Nucleus accumbens (tissue), 56 donors: ENCODE measurements at places on chromosomes 7 and 10.
A peak's percentile ranks its signal among the peaks of the same experiment; 100 is the strongest.

GRCh38 chr7:93944673-93945072 lies 23.1 kb downstream of the GNG11 start:
- no peak for DNase-seq

DNA sequence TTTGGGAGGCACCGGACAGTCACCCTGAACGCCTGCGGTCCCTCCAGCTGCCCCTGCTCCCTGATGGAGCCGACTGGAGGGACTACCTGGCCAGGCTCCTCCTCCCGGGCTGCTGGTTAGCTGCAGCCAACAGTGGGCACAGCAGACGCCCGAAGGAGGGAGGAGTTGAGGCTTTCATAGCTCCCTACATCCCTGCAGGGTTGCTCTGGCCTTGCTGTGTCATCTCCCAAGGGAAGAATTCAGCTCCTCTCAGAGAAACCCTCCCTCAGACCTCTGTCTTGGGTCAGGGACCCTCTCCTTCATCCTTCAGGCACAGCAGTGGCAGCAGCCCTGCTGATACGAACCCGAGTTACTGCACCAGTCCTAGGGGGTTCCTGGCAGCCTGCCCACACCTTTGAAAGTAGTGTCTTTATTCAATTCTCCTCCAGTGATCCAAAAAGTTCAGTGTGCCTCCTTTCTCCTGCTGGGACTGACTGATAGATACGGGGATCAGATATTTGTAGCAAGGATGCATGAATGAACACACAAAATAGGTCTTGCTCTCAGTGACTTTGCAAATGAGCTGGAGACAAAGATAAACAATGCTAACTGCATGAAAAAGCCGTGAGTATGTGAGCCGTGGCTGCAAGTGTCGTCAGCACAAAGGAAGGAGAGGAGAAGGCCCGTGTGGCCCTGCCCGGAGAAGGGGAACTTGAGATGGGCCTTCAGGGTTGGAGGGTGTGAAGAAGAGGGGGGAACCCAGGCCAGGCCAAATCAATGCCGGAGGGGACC lies 136.6 kb downstream of the PRKAG2 start:
- DNase-seq = no peak

DNA sequence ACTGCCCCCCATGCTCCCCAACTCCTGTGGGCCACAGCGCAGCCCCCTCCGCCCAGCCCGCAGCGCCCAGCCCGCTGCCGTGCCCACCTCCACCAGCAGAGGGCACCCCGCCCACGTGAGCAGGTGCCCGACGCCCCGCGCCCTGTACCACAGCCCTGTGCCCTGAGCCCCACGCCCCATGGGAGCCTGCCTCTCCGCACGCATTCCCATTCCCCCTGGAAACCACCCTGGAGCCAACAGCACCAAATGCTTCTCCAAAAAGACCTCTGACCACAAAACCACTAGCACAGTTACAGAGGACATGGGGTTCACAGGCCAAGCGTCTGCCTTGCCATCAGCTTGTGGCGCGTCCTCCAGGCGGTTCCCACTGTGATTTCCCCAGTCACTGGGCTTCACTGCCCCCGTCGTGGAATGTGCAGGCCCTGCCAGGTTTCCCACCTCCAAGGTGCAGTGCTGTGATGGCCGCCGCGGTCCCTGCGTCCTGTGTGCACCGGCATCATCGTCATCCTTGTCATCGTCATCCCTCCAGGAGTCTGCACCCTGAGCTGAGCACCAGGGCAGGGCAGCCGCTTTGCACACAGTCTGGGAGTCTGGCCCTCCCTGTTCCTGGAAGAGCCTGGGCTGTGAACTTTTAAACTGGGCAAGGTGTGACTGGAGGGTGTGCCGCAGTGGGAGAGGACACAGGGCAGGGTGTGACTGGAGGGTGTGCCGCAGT lies 61.7 kb downstream of the PWWP2B start:
- DNase-seq = no peak

DNA sequence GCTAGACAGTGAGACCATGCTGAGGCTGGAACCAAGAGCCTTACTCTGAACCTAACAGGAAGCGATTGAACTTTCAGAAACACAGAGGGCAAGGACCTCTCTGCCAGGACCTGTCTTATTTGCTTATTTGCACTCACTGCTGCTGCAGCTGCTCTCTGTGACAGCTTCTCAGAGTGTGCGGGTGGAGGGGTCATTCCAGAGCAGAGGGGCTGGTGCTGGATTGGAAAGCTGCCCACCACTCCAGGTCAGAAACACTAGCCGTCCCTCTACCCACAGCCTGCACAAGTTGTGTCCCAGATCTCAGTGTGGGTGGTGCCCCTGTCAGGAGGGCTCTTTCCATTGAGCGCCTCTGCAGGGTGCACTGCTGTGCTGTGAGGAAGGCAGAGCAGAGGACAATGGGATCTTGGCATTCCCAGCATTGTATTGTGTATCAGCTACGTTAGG lies 126.2 kb downstream of the CCNY start:
- DNase-seq = peak; percentile 56

DNA sequence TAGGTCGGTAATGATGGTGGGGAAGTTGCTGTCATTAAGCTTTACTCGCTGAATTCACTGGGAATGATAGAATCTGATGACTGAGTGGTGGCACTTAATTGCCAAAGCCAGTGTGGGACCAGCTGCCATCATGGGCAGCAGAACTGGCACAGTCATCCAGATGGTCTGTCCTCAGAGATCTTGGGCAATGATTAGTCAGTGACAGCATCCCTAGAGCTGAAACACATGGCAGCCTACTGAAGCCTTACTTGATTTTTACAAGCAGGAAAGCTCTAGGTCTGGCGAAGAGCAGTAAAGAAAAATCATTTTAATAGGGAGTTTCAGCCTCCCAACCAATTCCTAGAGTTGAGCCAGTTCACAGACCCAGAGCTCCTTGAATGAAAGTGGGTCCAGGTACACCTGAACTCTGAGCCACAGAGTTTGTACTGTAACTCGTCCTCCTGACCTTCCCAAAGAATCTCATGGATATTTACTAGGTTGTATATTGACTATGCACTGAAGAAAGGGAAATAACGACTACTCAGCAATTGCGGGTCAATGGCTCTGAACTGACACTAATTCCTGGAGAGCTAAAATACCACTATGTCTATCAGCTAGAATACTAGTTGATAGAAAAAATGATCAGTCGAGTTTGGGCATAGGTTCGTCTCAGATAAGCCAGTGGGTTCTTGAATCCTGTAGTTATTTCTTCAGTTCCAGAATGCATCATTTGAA lies 4.4 kb upstream of the ASB13 start:
- DNase-seq = no peak

- DNase-seq = no peak
Measured at GRCh38 chr10:94105226-94105625, 111.5 kb downstream of the PLCE1 start.

DNA sequence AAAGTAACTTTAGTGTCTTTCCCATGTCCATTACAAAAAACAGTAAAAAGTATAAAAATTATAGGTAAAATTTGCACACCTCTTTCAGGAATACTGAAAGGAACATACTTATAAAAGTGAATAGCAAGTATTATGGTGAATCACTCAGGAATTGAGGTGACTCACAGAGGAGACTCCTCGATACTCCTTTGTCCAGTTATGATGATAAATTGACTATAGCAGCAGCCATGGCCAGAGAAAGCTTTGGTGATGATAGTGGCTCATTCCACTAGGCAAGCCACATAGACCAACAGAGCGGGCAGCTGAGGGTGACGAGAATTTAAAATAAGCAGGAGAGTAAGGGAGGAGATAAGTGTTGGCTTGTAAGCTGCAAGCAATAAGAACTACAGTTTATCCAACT lies 1231.1 kb upstream of the CELF2 start:
- no peak for DNase-seq

GRCh38 chr7:12583922-12584321 lies 13.4 kb downstream of the SCIN start:
- DNase-seq = no peak

DNA sequence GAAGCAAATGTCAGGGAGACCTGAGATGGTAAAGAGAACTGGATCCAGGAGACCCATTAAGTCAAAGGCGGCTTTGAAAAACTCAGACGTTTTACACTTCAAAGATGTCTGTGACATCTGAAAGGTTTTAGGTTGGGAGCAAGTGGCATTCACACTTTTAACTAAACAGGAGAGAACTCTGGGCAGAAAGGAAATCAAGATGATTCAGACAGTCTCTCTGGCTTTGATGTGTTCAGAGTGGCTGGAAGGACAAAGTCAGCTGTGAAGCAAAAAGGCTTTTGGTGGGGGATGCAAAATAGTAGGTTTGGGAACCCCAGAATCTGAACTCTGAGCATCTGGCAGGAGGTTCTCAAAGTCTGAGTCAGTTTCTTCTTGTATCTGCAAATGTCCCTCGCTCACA lies 66.6 kb downstream of the PRKCQ start:
- no peak for DNase-seq

- DNase-seq = no peak
Measured at GRCh38 chr10:124748166-124748565, 4.0 kb upstream of the FAM53B start.
